Progenitor cell of endocrine pancreas (in vitro differentiated cells): ENCODE measurements at places on chromosomes 2 and 18.
A peak's percentile ranks its signal among the peaks of the same experiment; 100 is the strongest.

GRCh38 chr2:88711289-88711688 is 19.8 kb downstream of the RPIA start:
- peaks cover 44% of the 10 kb centered on the region for H3K36me3 ChIP-seq
- H3K27me3 ChIP-seq = no peaks in the 10 kb centered on the region
- H3K27ac ChIP-seq = peak overlapping the region; percentile 54
- H3K4me1 ChIP-seq = peaks cover 29% of the 10 kb centered on the region

- H3K27ac ChIP-seq = no peak overlapping the region
- peaks cover 3% of the 10 kb centered on the region for H3K27me3 ChIP-seq
- DNase-seq = no peak
- peaks cover 9% of the 10 kb centered on the region for H3K4me1 ChIP-seq
- H3K4me3 ChIP-seq = no peak overlapping the region
These were observed 178.4 kb upstream of the LHCGR start for GRCh38 chr2:48933828-48934497.

DNA sequence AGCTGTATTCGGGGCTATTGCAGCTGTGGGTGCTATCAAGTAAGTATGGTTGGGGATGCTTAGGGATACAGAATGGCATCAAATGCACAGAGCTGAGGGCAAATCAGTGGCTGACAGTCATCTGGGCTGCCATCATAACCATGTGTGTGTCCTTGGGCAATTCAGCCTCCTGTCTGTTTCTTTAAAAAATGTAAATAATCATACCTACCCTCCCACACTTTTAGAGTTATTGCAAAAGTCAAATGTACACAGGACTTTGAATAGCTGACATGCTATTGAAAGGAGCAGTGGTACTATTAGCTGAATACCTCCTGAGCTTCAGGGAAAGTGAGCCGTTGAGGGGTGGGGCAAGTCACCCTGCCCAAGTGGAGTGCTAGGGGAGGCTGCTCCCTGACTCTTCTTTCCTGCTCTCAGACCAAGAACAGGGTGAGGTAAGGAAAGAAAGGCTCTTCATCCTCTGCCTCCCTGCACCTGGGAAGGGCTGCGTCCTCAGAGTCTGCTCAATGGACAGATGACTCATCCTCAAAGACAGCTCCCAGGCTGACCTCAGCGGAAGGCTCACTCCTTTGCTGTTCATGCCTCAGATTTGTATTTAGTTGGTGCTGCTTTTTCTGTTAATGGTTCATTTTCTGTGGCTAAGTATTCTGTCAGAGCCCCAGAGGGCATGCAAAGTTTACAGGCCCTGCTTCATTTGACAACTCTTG is 54.9 kb upstream of the BZW1 start:
- H3K4me1 ChIP-seq = peaks cover 2% of the 10 kb centered on the region
- H3K36me3 ChIP-seq = no peaks in the 10 kb centered on the region
- no peak for DNase-seq
- no peak overlapping the region for H3K27ac ChIP-seq
- H3K27me3 ChIP-seq = peaks cover 18% of the 10 kb centered on the region

DNA sequence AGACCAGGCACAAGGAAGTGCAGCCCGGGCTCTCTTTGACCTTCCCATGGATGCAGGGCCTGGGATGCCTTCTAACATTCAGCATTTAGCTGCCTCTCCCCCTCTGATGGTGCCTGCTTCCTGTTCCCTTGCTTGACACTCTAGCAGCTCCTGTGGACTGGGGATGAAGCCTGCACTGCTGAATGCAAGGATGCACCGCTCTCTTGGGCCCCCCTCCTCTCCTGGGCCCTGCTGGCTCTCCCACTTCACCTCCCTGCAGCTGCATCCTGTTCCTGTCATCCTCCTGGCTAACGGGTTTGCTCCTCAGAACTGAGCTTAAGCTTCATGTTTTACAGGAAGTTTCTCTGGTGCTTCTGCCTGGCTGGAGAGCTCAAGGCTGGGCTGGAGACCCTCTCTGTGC is 254.1 kb downstream of the TSN start:
- no peak overlapping the region for H3K4me3 ChIP-seq
- peaks cover 6% of the 10 kb centered on the region for H3K27me3 ChIP-seq
- H3K36me3 ChIP-seq = no peaks in the 10 kb centered on the region
- no peak for DNase-seq
- H3K27ac ChIP-seq = no peak overlapping the region

DNA sequence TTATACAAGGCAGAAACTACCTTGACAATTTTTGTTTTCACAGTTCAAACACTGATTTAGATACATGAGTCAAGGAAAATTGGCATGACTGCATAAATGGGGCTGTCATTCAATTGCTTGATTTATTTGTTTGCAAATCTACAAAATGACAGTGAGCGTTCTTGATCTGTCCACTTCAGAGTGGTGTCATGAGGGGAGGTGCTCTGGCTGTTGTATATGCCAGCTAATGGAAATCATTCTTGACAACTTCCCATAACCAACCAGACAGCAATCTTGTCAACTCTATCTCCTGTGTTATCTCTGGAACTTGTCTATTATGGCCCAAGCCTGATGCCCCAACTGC is 120.6 kb upstream of the UGP2 start:
- H3K4me3 ChIP-seq = no peak overlapping the region
- no peak overlapping the region for H3K27ac ChIP-seq
- no peaks in the 10 kb centered on the region for H3K27me3 ChIP-seq
- DNase-seq = no peak
- H3K36me3 ChIP-seq = no peaks in the 10 kb centered on the region

DNA sequence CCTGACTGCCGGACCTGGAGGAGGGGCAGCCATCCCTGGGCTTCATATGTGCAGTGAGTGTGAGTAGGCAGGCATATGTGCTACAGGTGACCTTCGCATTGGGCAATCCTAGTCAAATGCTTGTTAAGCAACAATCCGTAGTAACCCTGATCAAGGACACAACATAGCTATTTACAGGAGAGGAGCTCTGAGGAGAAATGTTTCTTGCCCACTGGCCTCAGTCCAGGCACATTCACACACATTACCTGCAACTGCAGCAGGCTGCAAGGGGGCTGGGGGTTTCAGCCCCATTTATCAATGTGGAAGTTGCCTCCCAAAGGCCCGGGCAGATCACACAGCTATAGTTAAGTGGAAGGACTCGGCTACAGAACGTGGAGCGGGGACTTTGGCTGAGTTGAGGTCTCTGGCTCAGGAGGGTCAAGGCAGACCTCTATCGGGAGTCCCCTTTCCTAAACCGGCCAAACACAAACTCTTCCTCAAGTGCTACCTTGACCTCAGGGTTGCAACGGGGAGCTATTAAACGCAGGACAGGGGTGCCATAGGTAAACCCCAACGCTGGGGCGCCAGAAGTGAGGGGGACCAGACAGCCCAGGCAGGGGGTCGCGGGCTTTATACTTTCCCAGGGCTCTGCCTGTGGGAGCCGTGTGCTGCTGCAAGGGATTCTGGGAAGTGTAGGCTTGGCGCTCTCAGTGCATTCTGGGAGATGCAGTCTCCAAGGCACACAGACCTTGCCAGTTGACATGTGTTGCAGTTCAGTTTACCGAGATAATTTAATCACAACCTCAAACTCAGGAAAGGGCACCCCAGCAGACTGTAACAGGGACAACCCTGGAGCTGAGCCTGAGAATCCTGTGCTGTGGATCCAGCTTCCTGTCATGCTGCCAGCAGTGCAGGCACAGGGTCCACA is 9.4 kb downstream of the KHK start:
- peak overlapping the region; percentile 74 for H3K27ac ChIP-seq
- no peak for DNase-seq
- H3K27me3 ChIP-seq = no peaks in the 10 kb centered on the region
- H3K4me3 ChIP-seq = peak overlapping the region; percentile 70
- peaks cover 6% of the 10 kb centered on the region for H3K4me1 ChIP-seq
- H3K36me3 ChIP-seq = no peaks in the 10 kb centered on the region

DNA sequence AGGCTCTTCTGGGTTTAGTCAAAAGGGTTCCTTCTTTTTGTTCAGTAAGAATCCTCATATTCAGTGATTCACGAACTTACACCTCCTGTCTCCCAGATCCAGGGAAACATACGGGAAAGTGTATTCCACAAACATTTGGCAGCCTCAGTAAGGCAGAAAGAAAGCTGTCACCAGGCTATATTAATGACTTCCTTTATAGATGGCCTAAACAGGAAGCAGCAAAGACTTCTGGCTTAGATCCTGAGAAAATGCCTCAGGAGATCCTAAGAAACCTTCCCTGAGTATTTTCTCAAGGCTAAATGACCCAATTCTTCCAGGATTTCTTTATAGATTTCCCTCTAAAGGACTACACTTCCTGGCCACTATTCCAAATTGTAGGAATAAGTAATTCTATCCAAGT is 1995.5 kb upstream of the CELF4 start:
- no peaks in the 10 kb centered on the region for H3K27me3 ChIP-seq
- no peak overlapping the region for H3K4me3 ChIP-seq
- no peak overlapping the region for H3K27ac ChIP-seq
- H3K4me1 ChIP-seq = no peaks in the 10 kb centered on the region

DNA sequence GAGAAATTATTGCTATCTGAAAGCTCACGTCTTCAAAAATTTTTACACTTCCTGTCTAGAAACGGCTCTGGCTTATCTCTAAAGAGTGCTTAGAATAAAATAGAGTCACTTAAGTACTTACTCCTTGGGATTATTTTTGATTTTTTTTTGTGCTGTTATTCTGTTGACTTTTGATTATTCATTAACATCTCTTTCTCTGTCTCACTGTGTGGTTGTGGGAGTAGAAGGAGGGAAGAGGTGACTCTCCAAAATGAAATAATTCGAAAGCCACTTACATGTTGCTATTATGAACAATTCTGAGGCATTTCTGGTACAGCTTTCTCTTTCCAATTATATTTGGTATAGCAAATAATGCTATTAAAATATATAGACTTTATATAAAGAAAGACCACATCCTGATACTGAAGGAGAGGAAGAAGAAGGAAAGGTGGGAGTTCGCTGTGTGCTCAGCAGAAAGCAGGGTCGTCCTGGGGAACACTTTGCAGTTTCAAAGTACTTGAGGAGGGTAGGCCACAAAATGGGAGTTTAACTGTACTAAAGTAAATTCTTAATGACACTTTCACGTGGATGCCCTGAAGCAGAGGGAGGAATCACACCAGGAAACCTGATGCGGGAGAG is 9.6 kb upstream of the MMADHC start:
- no peak overlapping the region for H3K4me3 ChIP-seq
- no peak overlapping the region for H3K27ac ChIP-seq
- no peak for DNase-seq
- H3K36me3 ChIP-seq = peaks cover 10% of the 10 kb centered on the region

DNA sequence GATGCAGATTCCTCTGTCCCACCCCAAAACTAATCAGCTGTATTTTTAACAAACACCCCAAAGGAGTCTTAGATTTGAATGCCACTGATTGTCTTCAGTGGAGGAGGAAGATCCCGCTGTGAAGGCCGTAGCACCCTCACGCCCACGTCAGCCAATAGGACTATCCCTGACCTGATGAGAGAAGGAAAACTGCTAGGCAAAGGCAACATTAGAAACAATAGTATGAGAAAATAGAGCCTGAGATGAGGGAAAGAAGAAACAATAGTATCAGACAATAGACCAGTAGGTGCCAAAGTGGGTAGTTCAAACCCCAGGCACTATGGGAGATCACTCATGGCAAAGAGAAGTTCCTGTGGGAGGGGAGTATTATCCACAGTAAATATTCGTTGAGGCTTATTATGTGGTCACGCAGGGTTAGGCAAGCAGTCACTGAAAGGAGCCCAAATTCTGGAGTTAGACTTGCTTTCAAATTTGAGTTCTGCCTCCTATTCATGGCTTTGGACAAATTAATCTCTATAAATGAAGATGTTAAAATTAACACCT is 2.8 kb downstream of the PCBP1 start:
- no peak for DNase-seq
- H3K4me3 ChIP-seq = peak overlapping the region; percentile 98
- H3K4me1 ChIP-seq = peaks cover 18% of the 10 kb centered on the region
- H3K27me3 ChIP-seq = no peaks in the 10 kb centered on the region
- peaks cover 23% of the 10 kb centered on the region for H3K36me3 ChIP-seq

- no peak for DNase-seq
- no peaks in the 10 kb centered on the region for H3K4me1 ChIP-seq
- no peak overlapping the region for H3K27ac ChIP-seq
- no peaks in the 10 kb centered on the region for H3K36me3 ChIP-seq
These were observed 440.8 kb upstream of the MYT1L start for GRCh38 chr2:2771721-2772411.

DNA sequence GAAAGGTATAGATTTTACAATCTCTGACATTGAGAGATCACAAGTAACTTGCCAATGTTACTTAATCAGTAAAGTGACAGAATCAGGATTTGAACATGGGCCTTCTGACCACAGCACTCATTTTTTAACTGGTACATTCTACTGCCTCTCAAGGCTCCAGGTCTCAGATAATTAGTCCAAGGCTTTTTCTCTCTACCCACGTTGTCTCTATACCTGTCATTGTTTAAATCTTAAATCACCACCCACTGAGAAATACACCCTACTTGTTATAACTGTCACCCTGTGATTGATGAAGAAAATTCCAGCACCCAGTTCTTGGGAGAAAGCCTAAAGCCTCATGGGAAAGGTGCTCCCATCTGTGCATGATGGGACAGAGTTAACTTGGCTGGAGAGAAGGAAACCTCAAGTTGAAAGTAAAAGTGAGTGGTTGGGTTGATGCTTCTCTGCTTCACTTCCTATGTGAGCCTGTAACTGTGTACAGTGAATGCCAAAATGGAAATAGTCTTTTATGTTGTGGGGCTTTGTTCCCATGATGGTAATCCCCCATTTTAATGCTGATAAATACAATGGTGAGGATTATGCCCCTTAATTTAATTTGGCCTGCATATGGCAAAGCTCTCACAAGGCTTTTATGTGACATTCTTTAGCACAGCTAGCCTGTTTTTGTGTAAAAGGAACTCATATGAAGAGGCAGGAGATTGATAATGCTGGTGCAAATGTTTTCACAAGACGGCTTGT is 190.1 kb upstream of the SP5 start:
- H3K4me3 ChIP-seq = no peak overlapping the region
- peaks cover 4% of the 10 kb centered on the region for H3K4me1 ChIP-seq
- peaks cover 3% of the 10 kb centered on the region for H3K27me3 ChIP-seq

DNA sequence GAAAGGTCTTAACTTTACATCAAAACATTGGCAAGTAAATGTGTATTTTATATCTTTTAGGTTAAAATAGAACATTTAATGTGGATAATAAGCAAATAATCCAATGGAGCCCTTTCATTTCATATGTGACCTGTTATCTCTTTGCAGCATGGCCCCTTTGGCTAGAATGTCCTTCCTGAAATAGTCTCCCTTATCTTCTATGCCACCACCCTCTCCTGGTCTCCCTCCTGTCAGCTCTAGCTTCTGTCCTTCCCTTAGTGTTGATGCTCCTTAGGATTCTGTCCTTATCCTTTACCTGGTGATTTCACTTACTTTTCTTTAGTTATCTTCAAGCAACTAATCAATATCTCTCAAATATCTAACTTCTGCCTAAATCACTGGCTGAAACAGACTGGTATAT is 87.1 kb upstream of the TFCP2L1 start:
- no peak for DNase-seq
- peak overlapping the region; percentile 11 for H3K27ac ChIP-seq
- H3K4me3 ChIP-seq = no peak overlapping the region

GRCh38 chr2:67904566-67904965 is 158.2 kb downstream of the C1D start:
- DNase-seq = no peak
- peaks cover 22% of the 10 kb centered on the region for H3K27me3 ChIP-seq
- H3K4me1 ChIP-seq = no peaks in the 10 kb centered on the region
- no peaks in the 10 kb centered on the region for H3K36me3 ChIP-seq
- peak overlapping the region; percentile 13 for H3K27ac ChIP-seq
- no peak overlapping the region for H3K4me3 ChIP-seq

GRCh38 chr18:30676053-30676480 is 366.5 kb downstream of the DSC3 start:
- peaks cover 2% of the 10 kb centered on the region for H3K36me3 ChIP-seq
- no peaks in the 10 kb centered on the region for H3K27me3 ChIP-seq
- no peak overlapping the region for H3K4me3 ChIP-seq
- H3K4me1 ChIP-seq = peaks cover 2% of the 10 kb centered on the region
- no peak for DNase-seq
